ENCODE measurements at places on chromosomes 3 and 15.

DNA sequence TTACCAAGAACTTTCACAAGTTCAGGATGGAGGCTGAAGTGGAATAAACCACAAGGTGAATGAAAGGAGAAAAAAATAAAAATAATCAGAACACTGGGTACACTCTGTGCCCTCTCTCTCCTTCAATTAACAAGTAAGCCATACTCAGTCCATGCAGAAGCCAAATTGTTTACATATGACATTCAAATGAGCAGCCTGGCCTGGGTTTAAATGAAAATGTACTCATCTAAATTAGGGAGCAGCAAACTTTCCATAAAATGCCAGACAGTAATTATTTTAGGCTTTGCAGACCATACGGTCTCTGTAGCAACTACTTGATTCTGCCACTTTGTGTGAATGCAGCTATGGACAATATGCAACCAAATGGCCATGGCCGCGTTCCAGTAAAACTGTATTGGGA is 376.6 kb downstream of the MAGI1 start:
- no peak for DNase-seq

GRCh38 chr3:57158813-57159738 is 6.1 kb downstream of the IL17RD start:
- no peak for DNase-seq

DNA sequence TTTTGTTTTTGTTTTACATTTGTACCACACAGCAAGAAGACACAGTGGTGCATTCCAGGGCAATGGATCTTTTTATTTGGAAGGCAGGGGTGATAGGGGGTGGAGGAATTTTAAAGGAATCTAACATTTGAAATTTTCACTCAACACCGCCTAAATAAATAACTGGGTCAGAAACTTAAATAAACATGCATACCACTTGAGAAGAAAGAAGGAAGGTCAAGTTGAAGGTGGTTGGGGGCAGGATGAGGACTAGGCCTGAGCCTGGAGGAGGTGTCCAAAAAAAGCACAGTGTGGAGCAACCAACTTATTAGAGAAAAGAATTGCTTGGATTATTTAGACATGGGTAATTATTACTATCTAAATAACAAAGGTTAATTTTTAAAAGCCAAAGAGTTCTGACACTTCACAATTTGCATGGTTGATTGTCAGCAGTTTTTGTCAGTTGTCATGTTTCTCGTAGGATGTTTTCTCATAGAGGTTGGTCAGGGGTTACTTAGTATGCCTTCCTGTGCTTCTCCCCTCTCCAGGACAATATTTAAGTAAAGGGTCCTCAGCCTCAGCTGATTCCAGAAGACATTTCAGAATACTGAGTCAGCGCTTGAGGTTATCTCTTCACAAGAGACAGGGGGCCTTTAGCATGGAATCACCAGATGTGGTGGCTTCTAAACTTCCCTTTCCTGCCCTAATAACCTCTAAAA is 173.7 kb upstream of the SLC2A2 start:
- DNase-seq = no peak

DNA sequence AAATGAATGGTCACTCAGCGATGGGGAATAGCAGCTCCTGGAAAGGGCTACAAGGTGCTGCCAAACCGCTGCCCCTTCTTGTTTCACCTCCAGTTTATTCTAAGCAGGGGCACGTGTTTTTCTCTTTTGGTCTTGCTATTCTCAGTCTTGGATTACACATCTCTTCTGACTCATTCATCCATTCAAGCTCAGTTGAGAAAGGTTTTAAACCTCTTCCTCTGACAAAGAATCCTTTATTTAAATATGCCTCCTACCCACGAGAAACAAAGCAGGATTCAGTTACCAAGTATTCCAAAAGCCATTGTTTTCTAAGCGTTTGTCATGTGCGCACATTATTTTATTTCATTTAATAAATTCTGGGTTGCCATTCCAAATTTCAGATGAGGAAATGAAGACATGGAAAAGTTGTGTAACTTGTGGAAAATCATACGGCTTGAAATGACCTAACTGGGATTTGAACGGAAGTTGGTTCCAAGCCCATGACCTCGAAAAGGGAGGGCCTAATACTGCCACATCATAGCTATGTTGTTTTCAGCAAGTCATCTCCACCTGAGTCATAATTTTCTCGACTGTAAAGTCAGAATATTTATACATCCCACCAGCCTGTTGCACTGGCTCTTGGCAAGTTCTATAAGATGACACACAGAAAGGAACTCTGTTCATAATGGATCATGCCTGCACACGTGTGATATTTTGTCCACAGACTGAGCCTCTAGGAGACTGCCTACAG is 292.0 kb upstream of the SLCO3A1 start:
- DNase-seq = no peak

GRCh38 chr15:33612721-33613304 is 302.0 kb downstream of the RYR3 start:
- no peak for DNase-seq

DNA sequence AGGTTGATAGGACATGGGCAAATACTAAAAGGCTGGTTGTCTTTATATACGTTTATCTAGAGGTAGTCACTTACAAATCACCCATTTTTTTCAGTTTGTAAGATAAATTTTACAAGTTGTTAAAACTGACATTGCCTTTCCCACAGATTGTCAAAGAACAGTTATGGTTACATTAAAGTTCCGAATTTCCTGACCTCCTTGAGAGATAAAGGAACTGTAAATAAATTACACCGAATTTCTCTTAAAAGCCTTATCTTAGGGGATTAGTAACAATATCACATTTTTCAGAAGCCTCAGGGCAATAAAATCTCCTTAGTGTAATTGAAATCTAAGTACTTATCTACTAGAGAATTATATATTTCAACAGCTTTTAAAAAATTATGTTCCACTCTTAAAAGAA is 49.5 kb downstream of the ZPLD1 start:
- no peak for DNase-seq

GRCh38 chr3:133293397-133294110 is 106.3 kb upstream of the BFSP2 start:
- no peak for DNase-seq

DNA sequence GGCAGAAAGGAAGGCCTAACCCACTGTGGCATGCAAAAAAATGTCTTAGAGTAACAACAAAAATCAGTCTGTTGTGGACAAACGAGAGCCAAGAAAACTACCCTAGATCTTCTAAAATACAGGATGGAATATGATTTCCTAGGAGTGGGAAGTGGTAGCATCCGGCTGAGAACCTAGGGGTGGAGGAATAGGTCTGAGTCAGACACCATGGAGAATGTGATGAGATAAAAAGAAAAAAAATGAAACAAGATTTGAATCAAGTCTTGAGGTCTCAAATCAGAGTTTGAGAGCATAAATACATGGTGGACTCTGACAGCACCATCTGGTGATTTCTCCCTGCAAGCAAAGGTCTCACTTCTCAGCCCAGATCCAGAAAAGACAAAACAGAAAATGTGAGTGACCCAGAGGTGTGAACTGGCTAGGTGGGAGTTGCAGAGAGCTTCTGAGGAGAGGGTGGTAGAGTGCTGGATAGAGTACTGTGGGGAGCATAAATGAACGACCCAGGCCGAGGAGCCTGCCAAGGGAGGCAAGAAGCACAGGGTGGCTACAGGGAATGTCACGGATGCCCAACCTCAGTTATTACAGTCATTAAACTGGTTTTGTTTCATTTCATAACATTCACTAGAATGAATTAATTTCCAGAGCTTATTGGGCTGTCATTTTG is 27.6 kb upstream of the VEPH1 start:
- DNase-seq = no peak

GRCh38 chr3:71565316-71565715 is 18.2 kb downstream of the FOXP1 start:
- no peak for DNase-seq

GRCh38 chr15:51133140-51133765 is 38.5 kb upstream of the TNFAIP8L3 start:
- no peak for DNase-seq

GRCh38 chr15:73891328-73892315 is 18.3 kb downstream of the TBC1D21 start:
- DNase-seq = no peak

DNA sequence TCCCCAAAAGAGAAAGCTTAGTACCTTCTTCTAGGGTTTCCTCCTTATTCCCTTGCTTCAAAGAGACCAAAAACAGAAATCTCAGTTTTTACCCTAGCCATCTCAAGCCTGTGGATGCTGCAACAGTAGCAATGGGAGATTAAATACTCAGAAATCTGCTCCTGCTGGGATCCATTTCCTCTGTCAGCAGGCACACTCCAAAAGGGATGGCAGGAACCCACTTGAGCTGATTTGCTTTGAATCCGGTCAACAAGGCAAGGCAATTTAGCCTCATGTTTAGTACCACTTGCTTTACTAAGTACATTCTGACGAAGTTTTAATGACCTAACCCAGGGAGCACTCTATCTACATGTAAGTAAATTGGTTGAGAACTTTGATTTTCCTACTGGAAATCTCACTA is 590.0 kb upstream of the ADAMTS9 start:
- no peak for DNase-seq

- no peak for DNase-seq
These were observed 13.9 kb downstream of the PCYT1A start for GRCh38 chr3:196273655-196274054.

- DNase-seq = no peak
These were observed 111.0 kb downstream of the NSUN3 start for GRCh38 chr3:94173673-94174434.

DNA sequence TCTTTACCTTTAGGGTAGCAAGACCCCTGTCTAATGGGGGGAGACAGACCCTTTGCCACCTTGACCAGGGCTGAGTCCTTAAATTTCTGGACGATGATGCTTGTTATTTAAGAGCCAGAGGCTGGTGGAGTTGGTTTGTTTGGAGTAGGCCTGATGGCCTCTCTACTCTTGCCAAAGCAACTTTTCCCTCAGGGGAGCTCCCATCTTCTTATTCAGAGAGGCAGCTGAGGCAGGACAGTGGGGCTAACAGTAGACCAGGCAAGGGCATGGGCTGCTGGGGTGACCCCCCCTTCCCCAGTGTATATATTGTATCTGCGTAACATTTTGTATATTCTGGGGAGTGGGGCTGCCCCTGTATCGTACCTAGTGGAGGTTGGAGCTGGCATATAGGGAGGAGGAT is 10.3 kb downstream of the RPS17 start:
- no peak for DNase-seq

DNA sequence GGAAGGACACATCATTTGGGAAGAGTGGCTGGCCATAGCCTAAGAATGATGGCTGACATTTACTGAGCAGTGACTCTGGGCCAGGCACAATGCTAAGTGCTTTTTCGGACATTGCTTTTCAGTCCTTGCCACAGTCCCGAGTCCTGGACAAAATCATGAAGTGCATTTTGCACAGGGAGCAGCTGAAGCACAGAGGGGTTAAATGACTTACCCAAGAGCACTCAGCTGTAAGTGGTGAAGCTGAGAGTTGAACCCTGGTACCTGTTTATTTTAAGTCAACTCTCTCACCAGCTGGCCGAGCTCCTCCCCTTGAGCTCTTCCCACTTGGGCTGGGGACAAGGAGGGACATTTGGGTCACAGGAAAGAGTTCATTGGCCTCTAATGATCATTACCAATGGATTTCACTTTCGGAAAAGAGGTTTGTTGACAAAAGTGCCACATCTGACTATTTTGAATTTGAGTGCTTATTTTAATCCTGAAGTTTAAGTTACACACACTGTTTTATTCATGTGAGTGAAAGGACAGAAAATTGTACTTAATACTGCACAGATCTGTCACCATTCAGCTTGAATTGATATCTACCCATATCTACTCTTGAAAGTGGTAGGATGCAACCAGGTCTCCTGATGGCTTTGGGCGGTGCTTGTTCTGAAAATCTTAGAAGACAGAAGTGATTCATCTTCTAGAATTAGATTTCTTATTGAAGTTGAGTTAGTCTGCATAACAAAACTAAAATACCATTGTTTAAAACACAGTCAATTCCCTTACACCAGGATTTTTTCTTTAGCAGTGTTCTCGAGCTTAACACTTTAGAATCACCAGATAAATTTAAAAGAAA is 368.7 kb upstream of the PROK2 start:
- DNase-seq = no peak

- no peak for DNase-seq
These were observed 118.2 kb upstream of the TGFBR2 start for GRCh38 chr3:30488070-30488756.

GRCh38 chr3:189229196-189229828 is 57.5 kb downstream of the TPRG1 start:
- DNase-seq = no peak

DNA sequence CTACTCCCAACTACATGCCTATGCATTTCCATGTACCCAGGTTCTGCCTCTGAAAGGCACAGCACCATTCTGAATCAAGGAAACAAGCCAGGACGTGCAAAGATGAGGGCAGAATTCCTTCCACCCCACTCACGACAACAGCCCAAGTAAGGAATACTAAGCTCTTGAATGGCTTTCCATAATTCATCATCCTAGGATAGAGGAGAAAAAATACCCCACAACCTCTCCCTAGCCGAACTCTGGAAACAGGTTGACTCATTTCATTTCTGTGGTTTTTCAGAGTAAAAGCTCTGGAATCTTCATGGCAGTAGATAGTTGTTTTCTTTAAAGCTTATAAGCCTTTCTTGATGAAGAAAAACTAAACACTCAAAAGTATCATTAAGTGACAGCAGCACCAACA is 77.8 kb downstream of the PDZRN3 start:
- no peak for DNase-seq

- no peak for DNase-seq
These were observed 11.1 kb upstream of the TMC3 start for GRCh38 chr15:81384891-81385720.

- no peak for DNase-seq
These were observed 57.8 kb downstream of the MAP3K13 start for GRCh38 chr3:185420762-185421161.

DNA sequence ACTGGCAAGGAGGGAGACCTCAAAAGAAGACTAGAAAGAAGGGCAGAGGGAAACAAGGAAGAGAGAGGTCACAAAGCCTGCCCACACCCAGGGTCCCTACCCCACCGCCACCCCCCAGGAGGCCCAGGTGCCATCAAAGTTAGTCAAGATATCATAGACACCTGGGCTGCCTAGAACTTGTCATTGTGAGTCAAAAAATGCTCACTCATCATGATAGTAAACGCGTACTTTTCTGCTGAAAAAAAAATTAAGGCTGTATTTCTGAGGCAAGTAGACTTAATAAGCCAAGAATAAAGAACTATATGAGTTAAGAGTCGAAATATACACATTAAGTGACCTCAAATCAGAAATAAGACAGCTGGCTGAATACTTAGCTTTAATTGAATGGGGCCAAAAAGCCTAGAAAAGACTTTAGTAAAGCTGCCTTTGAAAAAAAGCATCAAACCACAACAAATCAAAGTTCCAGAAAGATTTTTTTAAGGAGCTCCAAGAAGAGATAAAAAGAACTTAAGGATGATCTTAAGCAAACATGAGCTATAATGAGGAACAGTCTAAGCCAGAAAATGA is 415.5 kb upstream of the PPP2R3A start:
- no peak for DNase-seq

Data from stimulated activated CD8-positive, alpha-beta memory T cell treated with anti-CD3 and anti-CD28 coated beads, Interleukin-7, amount 100 ng/mL, for 48 hours (primary cell).